ENCODE measurements at places on chromosomes 12 and 14.

- no peak for DNase-seq
Measured at GRCh38 chr12:27573972-27574371, 50.0 kb downstream of the PPFIBP1 start.

DNA sequence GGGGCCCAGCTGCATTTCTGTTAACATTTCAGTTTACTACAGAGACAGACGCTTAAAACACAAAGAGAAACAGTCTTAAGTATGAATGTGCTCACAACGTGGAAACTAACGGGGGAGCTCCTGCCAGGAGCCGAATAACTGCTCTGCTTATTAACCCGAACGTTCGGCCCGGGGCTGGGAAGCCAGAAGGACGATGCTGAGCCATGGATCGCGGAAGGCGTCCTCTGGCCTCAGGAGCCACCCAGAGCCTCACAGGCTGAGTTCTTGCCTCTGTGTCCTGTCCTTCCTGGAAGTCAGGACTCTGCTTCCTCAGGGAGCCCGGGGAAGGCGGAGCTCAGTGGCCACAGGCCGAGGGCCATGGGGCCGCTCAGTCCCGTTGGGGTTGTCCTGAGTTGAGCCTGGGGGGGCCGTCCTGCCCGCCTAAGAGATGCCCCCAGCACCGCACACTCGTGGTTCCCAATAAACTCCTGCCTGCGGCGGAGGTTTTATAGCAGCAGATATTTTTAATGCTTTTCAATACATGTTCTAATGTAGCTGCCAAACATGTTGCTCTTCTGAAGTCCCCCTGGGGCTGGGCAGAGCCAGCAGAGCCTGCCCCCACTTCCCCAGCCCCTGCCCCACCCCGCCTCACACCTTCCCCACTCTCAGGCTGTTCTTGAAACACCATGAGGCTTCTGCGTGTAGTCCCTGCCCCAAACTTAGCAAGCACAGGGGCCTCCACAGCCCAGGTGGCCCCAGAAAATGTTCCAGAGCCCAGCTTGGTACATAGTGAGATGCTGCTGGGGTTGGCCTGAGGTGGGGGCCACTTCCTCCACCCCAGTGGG lies 3.4 kb upstream of the TEX22 start:
- no peak for DNase-seq

DNA sequence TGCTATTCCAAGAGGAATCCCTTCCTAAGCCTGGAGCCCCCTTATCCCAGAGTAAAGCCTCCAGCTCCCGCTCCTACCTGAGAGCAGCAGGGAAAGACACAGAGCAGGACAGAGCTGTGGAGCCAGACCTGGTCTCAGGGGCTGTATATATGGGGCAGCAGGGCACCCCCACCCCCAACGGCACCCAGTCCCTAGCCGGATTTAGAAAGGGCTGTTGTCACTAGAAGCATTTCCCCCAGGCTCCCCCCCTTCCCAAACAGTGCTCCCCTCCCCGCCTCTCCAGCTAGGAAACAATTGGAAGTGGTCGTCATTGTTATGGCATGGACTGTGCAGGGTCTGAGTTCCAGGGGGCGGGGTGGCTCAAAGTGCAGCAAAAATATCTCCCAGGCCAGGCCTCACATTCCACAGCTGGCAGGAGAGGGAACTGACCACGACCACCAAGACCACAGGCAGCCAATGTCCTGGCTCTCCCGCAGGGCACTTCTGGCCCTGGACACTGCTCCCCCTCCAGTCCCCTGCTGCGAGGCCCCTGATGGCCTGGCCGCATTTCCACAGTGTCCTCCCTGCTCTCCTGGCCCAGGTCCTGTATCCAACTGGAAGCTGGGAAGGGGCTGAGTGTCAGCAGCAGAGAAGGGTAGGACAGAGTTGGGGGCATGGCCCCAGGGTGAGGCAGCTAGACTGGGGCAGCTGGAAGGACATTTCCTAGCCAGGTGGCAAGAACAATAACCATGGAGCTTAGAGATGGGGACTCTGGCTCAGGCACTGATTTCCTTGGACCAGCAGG lies at the start of gene MYH7:
Gene MYH7, minus strand, starts transcription at position 118 of the 784 bp plus-strand sequence. CDS start 1,928 bp downstream, outside the sequence.
- DNase-seq, result no peak

- no peak for DNase-seq
Measured at GRCh38 chr12:31498424-31498823, 92.5 kb downstream of the DENND5B start.

- DNase-seq, result no peak
Measured at GRCh38 chr12:114206525-114206924, 199.4 kb downstream of the TBX5 start.

- DNase-seq, result no peak
Measured at GRCh38 chr14:68562911-68563250, 230.0 kb downstream of the ZFP36L1 start.

- no peak for DNase-seq
Measured at GRCh38 chr14:77763316-77763715, 2.4 kb upstream of the SNW1 start.

- DNase-seq, result peak; percentile 62
Measured at GRCh38 chr12:2624543-2625288, 170.1 kb upstream of the FKBP4 start.

- no peak for DNase-seq
Measured at GRCh38 chr12:96241846-96242256, 47.7 kb downstream of the ELK3 start.

- no peak for DNase-seq
Measured at GRCh38 chr12:109273354-109273753, 35.7 kb downstream of the FOXN4 start.

DNA sequence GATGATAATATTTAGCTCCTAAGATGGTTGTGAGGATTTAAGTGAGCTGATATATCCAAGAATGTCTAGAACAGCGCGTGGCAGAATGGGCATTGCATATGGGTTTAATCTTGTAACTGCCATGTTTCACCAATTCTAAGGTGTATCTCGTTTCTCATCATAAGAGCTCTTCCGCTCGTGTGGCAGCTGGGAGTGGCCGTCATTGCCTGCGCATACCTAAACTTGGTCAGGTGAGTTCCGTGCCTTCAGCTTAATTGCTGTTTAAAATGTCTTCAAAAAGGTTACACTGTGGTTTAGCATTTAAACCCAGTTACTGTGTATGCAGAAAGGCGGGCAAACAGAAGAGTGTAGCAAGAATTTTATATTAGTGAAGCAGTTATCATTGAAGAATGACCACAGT lies 4.5 kb upstream of the AQP2 start:
- no peak for DNase-seq

DNA sequence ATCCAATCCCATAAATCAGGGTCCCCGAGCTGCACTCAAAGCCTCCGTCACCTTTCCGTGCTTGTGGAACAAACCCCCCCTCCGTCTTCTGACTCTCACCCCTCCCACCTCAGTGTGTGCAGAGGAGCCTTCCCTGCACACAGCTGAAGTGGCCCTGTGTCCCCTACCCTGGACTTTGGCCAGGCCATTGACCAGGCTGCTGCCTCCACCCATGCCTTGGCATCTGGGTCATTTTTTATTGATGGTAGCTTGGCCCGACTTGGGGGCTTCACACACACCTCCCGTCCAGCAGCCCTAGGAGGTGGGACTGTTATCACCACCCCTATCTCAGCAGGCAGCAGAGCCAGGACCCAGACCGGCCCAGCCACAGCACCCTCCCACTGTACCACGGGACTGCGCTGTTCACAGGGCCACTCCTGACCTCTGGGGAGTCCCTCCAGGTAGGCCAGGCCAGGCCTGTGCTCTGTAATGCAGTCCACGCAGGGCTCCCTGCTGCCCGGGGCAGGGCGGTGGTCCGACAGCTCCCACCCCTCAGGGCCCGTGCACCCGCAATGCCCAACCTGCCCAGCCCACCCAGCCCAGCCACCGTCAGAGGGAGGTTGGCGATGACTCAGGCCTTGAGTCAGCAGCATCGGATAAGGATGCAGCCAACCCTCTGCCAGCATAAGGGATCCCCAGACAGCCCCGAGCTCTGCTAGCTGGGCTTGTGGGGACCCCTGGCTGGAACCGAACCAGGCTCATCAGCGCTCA lies 9.2 kb upstream of the INF2 start:
- no peak for DNase-seq

GRCh38 chr14:91893669-91894068 lies 26.3 kb upstream of the TC2N start:
- DNase-seq, result no peak

- DNase-seq, result no peak
Measured at GRCh38 chr14:75832621-75833297, 149.0 kb downstream of the TGFB3 start.

DNA sequence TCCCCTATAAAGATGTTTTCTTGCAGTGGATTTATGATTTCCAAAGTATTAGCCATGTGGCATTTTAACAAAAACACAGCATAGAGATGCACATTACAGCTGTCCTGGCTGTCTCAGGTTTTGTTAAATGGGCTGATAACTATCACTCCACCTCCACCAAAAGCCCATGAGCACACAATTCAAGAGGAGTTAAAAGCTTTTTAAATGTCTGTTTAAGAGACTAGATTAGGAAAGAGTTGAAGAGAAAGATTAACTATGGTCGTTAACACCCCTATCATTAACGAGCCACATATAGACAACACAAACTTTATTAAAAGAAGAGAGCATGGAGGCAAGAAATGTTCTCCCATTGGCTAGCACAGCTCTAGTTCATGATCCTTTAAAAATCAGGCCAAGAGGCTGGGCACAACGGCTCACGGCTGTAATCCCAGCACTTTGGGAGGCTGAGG lies 14.5 kb downstream of the CBX5 start:
- no peak for DNase-seq

DNA sequence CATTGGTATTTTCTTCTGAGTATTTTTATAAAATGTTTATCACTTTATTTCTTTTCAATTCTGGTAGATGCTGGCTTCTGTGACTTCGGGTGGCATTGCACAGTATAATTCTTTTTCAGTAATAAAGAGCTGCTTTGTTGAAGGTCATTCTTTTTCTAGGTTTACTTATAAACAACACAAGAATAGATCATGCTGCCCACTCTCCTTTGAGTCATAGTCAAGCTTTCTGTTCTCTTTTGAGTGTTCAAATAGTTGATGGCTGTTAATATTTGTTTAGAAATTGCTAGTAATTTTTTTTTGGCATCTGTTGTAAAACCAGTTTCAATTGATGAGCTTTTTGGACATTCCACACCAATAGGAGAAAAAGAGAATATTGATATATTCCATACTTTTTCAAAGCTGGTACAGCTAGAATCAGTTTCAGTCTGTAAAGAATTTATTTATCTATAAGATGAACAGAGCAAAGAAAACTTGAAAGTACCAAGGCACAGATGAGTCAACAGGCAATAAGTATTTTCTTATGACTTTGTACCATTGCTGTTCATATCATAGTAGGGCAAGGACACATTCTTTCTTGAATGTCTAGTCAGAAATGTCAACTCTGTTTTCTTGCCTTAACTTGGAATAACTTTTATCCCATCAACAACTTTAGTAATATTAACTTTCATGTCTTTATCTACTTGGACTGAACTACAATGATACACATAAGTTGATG lies 513.0 kb upstream of the SEL1L start:
- no peak for DNase-seq

DNA sequence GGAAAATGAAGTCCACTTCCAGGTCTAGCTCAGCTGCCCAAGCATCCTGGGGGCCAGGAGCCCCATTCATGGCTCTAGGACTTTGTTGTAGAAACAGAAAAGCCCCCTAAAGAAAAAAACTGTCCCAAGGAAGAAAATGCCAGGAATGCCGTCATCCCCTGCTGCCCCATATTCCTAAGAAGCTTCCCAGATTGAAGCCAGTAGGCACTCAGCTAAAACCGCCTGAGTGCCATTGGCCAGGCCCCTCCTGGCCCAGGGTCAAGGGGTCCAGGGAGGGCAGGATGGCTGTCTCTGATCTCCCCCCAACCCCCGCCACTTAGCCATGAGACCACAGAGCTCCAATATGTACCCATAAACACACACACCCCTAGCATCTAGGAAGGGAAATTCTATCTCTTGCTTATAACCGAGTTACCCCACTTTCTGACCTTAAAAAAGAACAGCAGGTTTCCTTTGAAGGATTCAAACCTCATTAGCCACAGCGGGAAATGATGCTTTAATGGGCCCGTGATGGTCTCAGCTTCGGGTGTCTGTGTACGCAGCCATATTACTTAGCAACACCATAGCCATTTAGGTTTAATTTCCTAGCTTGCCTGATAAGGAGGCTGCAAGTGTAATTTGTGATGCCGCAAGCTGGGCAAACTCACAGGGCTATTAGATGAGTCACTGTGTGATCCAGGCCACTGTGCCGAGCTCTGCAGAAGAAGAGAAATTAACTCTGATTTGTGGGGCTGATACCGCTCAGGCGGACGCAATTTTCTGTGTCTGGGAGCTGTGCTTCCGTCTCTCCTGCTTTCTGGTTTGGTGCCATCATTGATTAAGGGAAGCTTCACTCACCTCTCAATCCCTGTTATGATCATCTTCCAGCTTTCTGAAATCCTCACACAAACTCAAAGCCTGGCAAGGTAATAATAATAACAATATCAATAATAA lies 84.2 kb downstream of the GCH1 start:
- DNase-seq, result peak; percentile 15

DNA sequence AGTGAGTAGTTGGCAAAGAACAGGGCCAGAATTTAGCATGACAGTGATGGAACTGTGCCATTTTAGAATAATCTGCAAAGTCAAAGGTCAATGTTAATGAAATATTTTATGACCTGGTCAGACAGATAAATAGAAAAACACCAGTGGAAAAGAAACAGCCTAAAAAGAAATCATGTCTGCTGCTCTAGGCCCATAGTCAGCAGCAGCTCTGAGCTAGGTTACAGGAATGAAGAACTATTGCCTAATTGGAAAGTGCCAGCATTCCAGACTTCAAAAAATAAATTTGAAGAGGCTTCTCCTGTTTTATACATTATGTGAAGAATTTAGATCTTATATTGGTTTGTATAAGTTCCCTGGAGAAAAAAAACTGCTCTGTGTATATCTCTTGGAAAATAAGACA lies 9.8 kb downstream of the NPC2 start:
- DNase-seq, result no peak

- peak; percentile 50 for DNase-seq
Measured at GRCh38 chr12:3076730-3077571, at the start of gene TSPAN9. Gene TSPAN9, plus strand, starts transcription at chr12:3077379. Its CDS starts 123,815 bp downstream, at chr12:3201194.

GRCh38 chr12:51898506-51898905 lies 8.8 kb upstream of the ACVRL1 start:
- no peak for DNase-seq

- DNase-seq, result no peak
Measured at GRCh38 chr12:99253068-99253467, 394.5 kb upstream of the GARIN6 start.

DNA sequence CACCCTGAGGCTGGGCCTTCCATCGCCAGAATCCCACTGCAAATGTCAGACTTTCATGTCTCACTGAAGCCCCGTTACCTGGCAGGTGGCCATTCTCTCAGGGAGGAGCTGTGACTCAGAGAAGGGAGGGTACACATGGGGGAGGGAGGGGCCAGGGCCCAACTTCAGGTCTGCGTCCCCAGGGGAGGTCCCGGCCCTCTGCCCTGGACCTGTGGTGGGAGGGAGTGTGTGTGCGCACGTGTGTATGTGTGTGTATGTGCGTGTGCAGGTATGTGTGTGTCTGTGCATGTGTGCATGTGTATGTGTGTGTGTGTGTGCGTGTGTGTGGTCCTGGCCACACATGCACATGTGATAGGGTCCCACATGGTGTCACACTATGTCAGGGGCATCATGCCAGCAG lies 50.9 kb downstream of the MVK start:
- DNase-seq, result no peak

- DNase-seq, result no peak
Measured at GRCh38 chr12:31783556-31783955, 54.7 kb upstream of the AMN1 start.

All from KBM-7 (cell line).